ENCODE measurements at places on chromosomes 5 and 9.

- peak; percentile 85 for DNase-seq
Measured at GRCh38 chr9:132487351-132487791, 77.4 kb downstream of the CFAP77 start.

GRCh38 chr9:69168709-69169217 is 5.3 kb upstream of the TJP2 start:
- DNase-seq: peak; percentile 42

GRCh38 chr5:101515721-101516120 is 612.6 kb upstream of the ST8SIA4 start:
- no peak for DNase-seq

- DNase-seq: no peak
Measured at GRCh38 chr5:160108124-160108523, 11.1 kb downstream of the PWWP2A start.

DNA sequence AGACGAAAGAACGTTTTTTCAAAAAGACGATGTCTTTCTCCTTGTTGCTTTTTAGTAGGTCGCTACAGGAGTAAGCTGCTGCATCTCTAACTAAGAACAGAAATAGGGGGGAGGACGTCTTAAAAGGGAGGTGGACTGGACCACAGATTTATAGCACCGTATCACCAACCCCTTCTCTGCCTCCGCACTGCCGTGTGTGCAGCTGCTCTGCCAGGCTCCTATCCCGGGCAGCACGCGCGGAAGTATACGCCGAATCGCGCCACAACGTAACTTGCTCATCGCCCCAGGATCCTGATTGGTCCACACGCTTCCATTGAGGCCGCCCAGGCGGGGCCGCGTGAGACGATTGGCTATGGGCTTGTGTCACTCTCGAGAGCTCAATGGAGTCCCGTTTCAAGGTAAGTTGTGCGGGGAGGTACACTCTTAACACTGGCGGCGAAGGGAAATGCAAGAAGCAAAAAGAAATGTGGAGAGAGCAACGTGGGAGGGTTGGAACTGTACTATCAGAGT is at the start of gene ELAVL2:
ELAVL2 (minus strand) TSS at position 121 of the 510 bp plus-strand sequence. CDS start 64,006 bp downstream, outside the sequence.
- peak; percentile 39 for DNase-seq

GRCh38 chr5:138850865-138851435 is 24.2 kb downstream of the LRRTM2 start:
- no peak for DNase-seq

- no peak for DNase-seq
Measured at GRCh38 chr5:74196233-74196632, 444.3 kb downstream of the ENC1 start.

DNA sequence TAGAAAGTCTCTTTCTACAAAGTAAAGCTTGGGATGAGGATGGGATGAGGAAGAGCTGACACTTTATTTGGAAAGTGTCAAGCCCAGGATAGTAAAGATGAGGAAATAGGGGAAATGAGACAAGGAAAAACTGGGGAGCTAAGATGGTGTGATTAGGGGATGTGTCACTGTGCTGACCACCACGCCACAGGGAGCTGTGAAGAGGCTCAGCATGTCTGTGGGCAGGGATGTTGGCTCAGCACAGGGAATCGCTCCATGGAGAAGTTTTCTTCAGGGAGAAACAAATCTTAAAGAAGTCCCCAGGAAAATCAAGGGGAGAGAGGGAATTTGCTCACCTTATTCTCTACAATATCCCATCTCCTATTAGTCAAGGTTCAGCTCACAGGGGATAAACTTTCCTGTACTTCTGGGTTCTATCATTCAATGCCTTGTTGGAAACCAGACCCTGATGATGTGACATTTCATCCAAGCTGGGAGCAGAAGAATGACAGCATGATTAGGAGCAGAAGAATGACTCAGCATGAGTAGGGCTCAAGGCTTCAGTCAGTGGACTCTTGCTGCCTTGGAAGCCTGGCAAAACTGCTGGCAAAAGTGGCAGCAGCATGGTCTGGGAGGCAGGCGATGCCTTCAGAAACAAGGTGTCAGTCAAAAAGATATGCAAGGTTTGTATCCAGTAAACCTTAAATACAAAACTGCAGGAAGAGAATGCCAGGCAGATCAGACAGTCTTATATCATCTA is 4.9 kb downstream of the HSPB3 start:
- no peak for DNase-seq

DNA sequence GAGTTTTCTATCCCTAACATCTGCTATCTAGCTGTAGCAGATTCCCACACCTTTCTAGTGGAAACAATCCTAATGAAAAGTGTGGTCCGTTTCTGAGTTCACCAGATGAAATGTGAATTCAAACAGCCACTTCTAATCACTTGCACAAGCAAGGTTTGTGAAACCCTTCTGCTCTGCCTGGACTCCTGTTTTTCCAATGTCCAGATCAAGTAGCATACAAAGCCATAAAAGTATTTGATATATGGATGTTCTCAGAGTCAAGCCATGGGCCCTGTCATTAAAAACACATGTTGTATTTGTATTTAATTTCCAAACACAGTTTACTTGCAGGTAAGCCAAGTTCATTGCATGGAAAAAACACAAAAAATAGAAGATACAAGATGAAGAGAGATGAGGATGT is 570.4 kb downstream of the NR2F1-AS1 start:
- DNase-seq: no peak

DNA sequence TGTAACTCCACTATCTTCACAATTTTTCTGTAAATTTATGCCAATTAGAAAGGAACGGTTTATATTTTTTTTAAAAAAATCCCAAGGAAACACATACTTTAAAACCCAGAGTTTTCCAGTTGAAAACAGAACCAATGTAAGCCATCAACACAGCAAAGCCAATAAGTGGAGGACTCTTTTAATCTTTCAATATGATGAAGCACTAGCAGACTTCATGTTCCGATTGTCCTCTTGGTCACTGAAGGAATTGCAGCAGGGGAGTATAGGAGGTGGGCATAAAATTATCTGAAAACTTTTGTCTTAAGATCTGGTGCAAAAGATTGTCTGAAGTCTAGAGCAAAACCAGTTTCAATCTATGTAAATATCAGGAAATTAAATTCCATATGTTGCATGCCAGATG is 102.1 kb upstream of the PAPPA start:
- no peak for DNase-seq

DNA sequence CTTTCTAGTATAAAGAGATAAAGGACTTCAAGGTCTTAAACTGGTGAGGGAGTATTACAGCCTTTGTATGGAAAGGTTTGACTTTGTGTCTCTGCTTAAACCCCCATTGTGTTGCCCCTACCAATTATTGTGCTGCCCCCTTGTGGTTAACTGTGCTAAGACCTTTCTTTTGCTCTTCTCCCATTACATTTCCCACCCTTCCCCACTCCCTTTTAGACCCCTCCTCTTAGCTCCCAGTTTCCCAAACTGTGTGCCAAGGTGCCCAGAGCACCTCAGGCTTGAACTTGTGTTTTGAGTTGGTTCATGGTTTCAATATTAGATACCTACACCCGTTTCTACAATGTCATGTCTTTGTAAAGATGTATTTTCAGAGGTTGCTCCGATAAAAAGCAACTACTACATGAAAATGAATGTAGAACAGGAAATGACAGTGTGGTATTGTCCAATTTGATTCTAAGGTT is 2.9 kb downstream of the JAK2 start:
- DNase-seq: peak; percentile 66

- no peak for DNase-seq
Measured at GRCh38 chr5:96463091-96463490, 30.0 kb upstream of the PCSK1 start.

GRCh38 chr5:172725273-172725672 is 45.7 kb downstream of the DUSP1 start:
- DNase-seq: no peak

DNA sequence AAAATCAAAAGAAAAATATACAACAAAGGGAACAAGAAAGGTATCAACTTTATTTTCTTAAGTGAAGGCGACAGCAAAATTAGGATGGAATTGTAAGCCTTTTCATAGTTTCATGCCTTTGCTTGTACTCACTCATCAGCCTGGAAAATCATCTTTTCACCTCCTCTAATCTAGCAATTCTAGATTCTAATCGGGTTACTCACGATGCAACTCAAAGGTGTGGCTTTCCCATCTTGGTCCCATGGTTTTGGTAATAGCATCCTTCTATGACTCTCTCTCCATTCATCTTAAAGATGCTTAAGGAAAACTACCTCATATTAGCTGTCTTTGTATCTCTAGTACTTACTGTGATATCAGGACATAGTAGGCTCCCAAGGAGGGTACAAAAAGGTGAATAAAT is 30.5 kb downstream of the DNAH5 start:
- DNase-seq: no peak

DNA sequence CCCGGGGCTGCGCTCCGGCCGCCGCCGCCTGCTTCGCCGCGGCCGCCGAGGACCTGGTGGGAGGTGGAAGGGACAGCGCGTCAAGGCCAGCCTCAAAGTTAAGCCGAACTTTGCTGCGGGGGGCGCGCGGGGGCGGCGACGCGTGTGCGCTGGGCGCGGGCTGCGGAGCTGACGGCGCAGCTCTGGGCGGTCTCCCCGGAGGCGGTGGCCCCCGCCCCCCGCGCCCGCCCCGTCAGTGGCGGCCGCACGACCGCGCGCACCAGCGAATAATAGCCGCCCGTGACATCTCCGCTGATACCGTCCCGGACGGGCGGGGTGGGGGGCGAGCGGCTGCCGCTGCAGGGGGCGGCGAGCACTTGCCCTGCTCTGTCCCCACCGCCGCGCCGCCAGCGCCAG is 579 bp upstream of the FAM78A start:
- DNase-seq: no peak

DNA sequence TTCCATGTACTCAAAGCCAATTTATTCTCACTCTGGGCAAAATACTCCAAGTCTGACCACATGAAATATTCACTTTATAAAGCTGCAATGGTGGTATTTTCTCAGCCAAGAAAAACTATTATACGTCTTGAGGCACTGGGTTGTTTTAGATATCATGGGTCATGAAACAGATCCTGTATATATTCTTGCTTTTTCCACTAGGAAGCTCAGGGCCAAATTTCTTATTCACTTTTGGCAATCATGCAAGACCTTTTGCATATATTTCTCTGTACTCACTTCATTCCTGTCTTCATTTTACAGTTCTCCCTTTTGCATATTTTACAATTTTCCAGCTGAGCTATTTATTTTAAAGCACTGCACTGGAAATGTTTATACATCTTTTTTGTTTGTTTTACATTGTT is 49.8 kb downstream of the GABBR2 start:
- DNase-seq: no peak

DNA sequence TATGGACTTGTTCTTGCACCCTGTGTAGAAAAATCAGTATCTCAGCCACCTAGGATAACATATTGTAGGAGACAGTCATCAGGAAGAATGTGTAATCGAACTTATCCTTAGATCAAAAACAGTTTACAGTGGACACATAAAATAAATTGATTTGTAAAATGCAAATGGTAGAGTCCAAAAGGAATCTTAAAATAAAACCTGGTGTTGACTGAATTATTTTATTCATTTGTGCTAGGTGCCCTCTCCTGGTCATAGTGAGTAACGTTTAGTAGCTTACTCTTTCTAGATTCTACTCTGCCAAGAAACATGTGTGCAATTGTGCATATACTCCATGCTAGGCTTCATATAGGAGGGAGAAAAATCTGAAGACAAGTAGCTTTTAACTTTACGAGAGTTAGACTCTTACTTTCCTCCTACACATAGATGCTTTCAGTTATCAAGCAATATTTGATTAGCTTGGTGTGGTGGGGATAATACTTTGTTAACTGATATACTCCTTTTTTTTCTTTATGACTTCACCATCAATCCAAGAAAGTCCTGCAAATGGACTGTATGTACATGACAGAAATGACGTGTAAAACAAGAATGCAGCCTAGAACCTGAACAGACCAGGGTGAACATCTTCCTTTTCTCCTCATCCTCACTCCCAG is 23.7 kb upstream of the LOX start:
- DNase-seq: no peak
